ENCODE measurements at places on chromosomes 5 and 9.

- no peak for DNase-seq
Measured at GRCh38 chr5:115770466-115770865, 46.0 kb downstream of the CDO1 start.

DNA sequence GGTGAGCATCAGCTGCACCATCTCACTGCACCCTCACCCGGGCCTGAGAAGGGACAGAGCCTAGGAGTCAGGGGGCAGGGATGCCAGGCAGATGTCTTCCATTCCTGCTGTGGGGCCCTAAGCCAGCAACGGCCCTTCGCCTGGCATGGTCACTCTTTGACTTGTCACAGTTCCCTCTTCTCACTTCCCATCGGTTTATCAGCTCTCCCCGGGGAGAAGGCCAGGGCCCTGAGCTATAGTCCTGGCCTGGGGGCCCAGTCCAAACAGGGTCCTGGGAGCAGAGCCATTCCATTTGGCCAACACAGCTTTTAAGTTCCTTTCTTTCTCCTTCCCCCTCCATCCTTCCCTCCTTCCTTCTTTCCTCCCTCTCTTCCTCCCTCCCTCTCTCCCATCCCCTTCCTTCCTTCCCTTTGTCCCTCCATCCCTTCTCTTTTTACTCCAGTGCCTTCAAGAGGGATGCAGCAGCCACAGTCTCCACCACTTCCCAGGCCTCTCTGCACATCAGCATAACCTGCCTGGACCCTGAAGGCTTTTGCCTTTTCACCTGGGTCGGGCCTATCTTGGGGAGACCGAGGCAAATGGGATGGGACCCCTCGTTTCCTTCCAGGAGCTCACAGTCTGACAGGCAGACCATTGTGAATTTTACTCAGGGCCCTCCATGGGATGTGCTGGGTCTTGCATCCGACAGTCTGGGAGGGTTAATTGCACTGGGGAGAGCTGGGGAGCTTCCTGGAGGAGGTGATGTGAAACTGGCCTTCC lies 4.2 kb downstream of the COL5A1 start:
- no peak for DNase-seq

- DNase-seq, result no peak
Measured at GRCh38 chr5:39498278-39498952, 73.6 kb upstream of the DAB2 start.

DNA sequence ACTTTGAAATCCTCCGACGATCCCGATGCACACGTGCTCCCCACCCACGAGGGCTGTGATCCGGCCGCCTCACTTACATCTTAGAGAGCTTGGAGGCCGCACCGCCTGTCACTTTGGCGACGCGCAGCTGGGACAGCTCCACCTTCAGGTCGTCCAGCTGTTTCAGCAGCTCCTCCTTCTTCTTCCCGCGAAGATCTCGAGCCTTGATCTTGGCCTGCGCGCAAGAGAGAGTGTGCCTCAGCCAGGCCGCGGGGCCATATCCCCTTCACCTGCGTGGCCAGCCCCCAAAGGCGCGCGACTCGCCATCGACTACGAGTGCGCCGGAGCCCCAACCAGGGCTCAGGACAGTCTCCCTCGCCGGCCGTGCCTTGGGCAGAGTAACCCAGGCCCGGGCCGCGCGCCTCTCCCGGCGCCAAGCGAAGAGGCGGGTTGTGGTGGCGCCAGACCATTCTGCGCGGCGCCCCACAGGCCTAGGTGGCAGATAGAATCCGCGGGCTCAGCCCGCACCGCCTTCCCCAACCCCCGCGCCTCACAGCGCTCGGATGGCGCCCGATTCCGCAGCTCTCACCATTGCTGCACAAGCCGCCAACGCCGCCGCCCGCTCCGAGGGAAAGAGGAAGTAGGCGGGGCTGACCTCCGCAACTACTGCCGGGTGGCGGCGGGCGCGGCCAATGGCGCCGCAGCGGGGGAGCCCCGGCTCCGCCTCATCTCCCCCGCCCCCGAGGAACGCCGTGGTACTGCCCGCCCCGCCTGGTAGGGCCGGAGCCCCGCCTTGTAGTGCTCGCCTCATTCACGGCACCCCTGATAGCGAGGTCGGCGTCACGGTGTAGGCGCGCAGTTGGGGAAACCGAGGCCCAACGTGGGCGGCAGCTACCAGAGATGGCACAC lies at the start of the genes ARPC5L and RPL35:
Gene ARPC5L (plus strand): TSS at position 789 of the 888 bp plus-strand sequence. CDS start 7,161 bp downstream, outside the sequence.
Gene RPL35 (minus strand): TSS at position 616 of the 888 bp plus-strand sequence. CDS start 45 bp downstream, at position 571.
- DNase-seq, result peak; percentile 70

DNA sequence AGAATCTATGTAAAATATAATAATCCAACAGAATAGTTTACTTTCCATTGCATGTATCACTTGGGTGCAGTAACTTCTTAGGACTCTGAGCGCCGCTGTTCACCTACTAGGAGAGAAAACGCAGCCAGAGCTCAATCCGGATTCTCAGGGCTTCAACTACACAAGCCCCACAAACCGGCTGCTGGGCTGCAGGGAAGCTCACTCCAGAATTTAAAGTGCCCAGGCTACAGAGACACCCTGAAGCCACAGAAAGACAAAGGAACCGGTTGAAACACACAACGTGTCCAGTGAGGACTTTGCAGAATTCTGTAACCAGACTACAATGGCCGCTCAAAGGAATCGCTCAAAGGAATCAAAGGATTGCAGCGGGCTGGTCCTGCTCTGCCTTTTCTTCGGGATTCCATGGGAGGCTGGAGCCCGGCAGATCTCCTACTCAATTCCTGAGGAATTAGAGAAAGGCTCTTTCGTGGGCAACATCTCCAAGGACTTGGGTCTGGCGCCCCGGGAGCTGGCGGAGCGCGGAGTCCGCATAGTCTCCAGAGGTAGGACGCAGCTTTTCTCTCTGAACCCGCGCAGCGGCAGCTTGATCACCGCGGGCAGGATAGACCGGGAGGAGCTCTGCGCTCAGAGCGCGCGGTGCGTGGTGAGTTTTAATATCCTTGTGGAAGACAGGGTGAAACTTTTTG lies at the start of gene PCDHGA10:
Gene PCDHGA10 (plus strand): TSS at position 134 of the 686 bp plus-strand sequence. CDS start 189 bp downstream, at position 323.
- no peak for DNase-seq
